NCI-H187 treated with DMSO at 0.1 percent for 48 hours (cell line): ENCODE measurements at places on chromosomes 2 and 18.

- DNase-seq = no peak
These were observed 58.9 kb upstream of the THUMPD2 start for GRCh38 chr2:39837856-39838453.

DNA sequence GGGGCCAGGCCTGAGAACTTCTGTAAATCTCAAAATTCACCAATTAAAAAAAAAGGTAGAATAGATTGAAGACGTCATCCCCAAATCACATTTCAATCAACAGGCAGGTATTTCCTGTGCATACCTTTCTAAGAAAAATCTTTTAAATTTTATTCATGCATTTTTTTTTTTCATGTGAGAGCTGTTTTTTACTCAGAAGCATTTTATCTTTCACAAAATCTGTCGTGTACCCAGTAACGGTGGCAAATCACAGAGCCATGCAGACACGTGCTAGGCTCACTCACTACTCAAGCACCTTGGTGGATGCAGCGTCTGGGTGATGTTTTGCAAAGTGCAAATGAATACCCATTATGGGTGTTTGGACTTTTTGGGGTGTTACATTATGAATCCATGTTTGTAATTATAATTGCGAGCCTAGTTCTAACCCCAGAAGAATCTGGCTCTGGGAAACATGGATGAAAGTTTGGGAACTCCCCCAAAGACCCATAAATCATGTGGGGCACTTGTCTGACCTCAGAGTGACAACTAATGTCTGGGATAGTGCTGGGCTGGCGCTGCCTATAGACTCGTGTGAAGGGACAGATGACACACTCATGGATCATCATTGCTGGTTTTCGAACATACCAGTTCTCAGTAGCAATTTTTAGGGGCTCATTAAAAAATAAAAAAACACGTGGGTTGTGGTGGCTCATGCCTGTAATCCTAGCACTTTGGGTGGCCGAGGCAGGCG lies 335.2 kb downstream of the LPIN1 start:
- no peak for DNase-seq

DNA sequence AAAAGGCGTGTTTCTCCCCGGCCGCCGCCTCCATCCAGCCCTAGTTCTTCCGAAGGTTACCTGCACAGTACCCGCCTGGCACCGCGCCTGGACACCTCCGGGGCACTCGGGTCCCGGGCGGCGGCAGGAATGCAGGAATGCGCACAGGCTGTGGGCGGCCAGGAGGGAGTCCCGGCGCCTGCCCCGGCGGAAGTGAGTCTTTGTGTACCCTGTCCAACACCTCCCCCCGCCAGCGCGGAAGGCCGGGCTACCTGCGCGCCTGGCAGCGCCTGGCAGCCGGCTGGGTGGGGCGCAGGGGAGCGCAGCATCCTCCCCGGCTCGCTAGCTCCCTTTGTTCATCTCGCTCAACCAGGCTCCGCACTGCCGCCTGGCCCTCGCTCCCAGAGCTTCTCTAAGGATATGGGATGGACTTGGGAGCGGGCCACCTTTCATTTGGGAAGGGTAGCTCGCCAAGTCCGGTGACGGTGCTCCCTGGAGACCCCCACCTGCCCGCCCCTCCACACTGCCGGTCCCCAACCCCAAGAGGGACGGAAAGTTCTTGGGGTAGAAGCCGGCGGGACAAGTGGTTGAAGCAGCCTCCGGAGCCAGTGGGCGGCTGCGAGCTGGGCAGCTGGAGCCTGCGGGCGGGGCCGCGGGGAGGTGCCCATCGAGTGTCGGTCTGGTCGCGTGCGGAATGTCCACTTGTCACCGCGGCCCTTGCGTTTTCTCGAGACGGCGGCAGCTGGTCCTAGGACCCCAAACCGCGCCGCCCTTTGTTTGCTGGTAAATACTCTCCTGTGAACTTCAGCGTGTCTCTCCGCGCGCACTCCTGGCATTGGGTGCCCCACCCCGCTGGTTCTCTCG lies 1.2 kb upstream of the ST6GAL2 start:
- no peak for DNase-seq

GRCh38 chr2:220579452-220579851 lies 952.0 kb downstream of the SLC4A3 start:
- no peak for DNase-seq

GRCh38 chr2:231764760-231765159 lies 16.3 kb downstream of the PDE6D start:
- no peak for DNase-seq

DNA sequence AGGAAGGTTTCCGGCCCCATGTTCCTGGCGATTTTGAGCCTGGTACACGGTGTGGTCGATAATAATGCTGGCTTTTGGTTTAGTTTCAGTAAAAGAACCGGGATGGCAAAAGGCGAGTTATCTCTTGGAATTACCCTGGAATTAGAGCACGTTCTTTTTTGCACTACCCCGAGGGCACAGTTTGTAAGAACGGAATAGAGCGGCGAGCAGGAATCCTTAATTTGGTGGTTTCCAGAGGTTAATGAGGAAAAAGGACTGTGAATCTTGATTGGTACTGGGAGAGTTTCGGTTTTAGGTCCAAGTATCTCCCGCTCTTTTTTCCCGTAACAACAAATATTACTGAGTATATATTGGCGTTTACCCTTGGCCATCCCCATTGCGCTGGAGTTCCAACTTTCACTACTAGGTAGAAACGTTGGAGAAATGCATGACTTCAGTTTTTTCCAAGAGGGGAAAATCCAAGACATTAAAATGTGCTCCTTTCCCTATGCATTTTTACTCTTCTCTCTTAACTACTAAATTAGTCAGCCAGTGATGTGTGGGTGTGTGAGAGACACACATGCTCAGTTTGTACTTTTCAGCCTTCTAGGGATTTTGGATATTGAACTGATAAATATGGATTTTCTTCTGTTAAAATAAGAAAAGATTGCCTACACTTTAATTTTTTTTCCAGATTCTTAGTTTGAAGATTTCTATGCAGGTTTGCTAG lies 160.8 kb downstream of the AGPS start:
- no peak for DNase-seq

DNA sequence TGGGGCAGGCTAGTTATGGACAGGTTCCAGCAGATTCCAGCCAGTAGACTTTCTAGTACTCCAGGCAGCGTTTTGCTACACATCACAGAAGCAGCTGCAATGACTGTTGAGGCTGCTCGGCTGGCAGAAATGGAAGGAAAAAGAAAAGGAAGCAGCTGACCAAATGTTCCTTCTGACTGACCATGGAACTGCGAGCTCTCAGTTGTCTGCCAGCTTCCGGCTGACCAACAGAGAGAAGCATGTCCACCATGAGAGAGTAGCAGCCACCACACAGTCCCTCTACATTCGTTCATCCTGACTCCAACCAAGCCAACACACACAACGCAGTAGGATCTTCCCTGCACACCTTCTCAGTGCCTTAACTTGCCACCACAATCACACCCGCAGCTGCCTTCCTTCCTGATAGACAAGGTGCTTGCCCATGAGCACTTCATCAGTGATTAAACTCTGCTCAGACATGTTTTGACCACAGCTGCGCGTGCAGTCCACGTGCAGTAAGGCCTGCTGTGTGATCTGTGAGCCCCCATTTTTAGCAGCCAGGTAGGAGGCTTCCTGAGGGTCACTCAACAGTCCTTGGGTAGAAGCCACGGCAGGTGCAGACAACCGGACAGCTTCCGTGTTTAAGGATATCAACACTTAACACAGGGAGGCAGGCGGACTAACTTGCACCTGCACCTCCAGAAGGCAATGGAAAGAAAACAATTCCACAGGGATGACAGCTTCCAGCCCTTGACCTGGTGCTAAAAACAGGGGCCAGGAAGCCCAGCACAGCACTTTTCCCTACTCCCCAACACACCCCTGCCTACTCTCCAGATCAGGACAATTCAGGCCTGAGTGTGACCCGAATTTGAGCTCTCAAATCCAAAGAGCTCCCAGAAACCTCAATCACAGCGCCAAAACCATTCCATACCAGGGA lies 996 bp downstream of the TGFBRAP1 start:
- DNase-seq = no peak

DNA sequence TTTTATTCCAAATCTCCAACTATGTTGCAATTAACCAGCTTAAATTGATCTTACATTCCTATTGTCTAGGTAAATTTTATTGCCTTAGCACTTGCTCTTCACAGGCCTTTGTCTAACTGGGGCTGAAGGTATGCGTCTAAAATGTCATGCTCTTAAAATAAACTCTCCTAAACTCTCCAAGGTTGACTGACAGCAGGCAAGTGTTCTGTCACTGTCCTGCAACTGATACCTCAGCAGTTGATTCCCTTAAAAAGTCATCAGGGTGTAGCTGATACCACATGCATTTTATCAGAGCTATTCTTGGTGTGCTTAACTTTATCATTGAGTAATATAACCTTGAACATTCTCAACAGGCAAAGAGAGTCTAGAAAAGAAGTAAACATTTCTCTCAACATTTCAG lies 680 bp downstream of the TTN start:
- DNase-seq = no peak

DNA sequence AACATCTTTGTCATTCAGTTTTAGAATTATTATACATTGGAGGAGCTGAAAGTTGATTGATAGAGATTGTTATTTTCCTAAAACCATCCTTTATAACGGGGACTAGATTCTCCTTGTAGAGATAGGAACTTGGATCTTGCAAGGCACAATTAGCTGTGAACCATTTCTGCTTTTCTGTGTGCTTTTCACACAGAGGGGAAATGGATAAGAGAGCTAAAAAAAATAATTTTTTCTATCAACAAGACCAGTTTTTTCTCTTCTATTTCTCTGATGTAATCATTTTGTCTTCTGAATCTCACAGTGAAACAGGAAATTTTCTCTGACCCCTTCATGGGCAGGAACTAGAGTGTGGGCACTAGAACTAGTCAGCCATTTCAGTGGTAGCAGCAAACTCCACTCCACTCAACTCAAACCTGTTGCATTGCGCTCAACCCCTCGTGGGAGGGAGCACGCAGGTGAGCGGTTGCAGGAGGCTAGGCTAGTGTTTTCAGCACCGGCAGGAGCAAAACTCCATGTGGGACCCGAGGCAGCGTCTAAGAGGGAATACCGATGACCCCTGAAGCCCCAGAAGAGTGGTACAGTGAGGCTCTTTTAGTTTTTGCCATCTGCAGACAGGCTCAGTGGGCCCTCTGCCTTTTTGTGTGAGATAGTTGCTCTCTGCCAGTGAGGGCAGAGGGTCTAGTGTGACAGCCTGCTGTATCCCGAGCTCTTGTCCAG lies 24.0 kb upstream of the SLC39A10 start:
- DNase-seq = no peak

GRCh38 chr18:23135550-23136325 lies 453 bp downstream of the CABLES1 start:
- no peak for DNase-seq

DNA sequence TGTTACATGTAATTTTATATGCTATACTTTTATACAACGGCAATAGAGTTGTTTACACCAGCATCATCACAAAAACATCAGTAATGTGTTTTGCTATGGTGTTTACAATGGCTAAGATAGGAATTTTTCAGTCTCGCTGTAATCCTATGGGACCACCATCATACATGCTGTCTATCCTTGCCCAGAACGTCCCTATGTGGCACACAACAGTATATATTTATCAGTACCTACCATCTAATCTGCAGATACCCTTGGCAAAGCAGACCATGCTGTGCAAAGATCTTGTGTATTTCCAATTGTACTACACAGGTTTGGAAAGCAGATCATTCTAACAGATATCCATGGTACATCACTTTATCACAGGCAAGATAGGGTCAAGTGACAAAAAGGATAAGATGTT lies 15.3 kb downstream of the RPL31 start:
- no peak for DNase-seq

DNA sequence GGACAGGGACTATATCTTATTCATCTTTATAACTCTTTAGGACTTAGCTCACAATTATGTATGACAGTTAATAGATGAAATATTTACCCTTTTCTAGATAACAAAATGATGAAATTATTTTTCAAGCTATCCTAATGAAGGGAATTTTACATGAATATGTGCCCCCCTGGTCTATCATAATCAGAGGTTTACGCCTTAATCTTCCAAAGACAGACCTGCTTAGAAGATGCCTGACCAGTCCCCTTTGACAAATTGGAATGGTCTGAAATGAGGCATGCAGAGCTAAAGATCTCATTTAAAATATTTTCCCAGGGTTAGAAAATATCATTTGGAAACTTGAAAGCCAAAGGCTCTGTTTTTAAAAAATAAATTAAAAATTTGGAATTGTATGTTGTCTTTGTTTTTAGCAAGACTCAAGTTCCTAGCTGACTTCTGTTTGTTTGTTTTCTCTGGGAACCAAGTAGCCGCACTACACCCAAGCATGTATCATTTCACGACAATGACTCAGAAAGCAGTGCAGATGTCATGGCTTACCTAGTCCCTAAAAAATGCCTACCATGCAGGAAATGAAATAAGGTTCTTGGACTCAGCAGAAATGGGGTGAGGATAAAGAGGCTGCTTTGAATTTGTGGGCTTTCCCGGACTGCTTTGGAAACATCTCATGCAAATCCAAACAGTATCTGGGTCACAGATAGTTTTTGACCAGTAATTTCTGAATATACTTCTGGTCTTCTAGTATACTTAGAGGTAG lies 162.1 kb downstream of the ZEB2 start:
- no peak for DNase-seq

DNA sequence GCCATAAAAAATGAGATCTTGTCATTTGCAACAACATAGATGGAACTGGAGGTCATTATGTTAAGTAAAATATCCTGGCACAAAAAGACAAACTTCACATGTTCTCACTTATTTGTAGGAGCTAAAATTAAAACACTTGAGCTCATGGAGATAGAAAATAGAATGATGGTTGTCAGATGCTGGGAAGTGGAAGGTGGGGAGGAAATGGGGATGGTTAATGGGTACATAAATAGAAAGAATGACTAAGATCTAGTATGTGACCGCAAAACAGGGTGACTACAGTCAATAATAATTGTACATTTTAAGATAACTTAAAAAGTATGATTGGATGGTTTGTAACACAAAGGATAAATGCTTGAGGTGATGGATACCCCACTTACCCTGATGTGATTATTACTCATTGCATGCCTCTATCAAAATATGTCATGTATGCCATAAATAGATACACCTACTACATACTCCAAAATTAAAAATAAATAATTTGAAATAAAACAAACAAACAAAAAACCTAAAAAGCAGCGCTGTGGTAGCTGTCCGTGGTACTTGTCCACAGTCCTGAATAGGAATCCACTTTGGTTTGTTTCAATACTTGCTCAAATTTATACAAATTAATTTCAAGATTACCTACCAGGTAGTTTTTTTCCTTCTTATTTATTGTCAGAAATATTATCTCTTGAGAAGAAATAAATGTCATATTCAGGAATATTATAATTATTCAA lies 224.5 kb downstream of the DLGAP1 start:
- DNase-seq = no peak

- DNase-seq = no peak
These were observed 137.3 kb upstream of the GLI2 start for GRCh38 chr2:120598416-120598815.

DNA sequence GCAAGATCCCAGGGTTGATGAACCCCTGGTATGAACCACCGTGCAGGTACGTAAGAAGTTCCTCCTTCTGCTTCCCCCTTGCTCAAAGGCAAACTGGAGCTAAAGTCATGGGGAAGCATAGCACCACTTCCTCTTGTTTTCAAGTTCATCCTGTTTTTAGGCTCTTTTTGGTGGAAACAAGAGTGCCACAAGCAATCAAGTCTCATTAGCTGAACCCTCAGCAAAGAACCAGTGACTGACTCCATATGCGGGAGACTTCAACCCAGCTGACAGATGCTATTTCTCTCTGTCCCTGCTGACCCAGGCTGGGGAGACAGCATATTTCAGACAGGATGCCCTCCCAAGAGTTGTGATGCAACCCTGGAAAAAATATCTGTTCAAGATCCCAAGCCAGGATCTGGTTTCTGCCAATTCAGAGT lies 47.7 kb downstream of the BCL2 start:
- no peak for DNase-seq
